ENCODE measurements at places on chromosomes 6 and 20.
A peak's percentile ranks its signal among the peaks of the same experiment; 100 is the strongest.

- DNase-seq, result no peak
Observed at GRCh38 chr6:150194195-150194594, 51.4 kb downstream of the PPP1R14C start.

DNA sequence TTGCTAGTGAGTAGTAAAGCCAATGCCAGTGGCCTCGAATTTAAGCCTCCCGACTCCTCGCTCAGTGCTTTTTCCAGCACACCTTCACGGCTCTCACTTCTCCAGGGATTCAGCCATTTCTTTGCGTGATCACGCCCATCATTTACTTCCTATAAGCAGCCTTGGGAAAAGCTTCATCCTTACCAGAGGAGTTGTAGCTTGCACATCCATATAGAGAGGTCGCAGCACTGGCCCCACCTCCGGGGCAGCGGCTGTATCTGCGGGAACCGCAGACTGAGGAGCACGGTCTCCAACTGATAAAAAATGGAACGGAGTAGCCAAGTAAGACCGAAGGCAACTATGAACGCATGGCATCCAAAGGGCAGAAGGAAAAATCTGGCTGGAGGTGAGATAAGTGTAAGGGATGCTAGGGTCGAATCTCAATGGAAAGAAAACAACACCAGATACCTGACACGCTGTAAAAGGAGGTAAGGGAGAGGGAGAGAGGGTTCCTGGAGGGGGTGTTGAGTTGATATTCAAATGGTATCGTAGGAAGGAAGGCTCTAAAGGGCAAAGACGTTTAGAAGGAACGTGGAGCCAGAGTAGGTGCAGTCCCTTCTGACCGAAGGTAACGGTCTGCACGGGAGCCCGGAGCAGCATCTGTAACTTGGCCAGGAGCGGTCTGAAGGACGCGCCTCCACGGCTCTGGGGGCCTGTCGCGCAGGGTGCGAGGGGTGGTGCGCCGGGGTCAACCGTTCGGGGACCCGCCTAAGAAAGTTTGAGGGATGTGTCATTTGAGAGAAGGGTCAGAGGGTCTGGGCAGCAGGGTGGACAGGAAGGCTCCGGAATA, 640 bp downstream of the NFS1 start:
- no peak for DNase-seq

DNA sequence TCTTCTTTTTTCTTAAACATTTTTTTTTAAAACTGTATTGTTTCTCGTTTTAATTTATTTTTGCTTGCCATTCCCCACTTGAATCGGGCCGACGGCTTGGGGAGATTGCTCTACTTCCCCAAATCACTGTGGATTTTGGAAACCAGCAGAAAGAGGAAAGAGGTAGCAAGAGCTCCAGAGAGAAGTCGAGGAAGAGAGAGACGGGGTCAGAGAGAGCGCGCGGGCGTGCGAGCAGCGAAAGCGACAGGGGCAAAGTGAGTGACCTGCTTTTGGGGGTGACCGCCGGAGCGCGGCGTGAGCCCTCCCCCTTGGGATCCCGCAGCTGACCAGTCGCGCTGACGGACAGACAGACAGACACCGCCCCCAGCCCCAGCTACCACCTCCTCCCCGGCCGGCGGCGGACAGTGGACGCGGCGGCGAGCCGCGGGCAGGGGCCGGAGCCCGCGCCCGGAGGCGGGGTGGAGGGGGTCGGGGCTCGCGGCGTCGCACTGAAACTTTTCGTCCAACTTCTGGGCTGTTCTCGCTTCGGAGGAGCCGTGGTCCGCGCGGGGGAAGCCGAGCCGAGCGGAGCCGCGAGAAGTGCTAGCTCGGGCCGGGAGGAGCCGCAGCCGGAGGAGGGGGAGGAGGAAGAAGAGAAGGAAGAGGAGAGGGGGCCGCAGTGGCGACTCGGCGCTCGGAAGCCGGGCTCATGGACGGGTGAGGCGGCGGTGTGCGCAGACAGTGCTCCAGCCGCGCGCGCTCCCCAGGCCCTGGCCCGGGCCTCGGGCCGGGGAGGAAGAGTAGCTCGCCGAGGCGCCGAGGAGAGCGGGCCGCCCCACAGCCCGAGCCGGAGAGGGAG, 580 bp downstream of the VEGFA start:
- DNase-seq, result peak; percentile 30

GRCh38 chr6:161744211-161745067, 470.6 kb upstream of the AGPAT4 start:
- no peak for DNase-seq

DNA sequence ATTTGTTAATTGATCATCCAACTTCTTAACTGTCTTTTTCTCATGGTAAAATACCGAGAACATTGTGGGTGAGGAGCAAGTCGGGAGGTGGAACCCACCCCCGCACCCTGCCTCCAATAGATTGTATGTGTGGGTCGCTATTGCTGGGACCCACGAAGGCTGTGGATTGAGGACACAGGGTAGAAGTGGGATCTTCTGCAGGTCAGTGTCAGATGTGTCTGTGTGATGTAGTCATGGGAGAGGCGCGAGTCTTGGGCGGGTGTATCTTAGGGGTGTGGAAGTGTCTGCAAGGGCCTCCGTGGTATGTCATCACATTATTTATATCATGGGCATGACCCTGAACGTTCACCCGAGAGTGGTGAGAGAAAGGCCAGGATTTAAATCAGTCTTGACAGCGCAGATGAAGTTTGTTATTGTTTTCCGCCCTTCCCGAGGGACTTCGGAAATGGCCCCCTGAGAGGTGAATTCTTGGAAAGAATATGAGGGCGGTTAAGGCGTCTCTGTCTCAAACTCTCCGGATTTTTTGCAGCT, 472 bp upstream of the PAQR8 start:
- no peak for DNase-seq

- DNase-seq, result no peak
Observed at GRCh38 chr20:329851-330232, 4.5 kb downstream of the SOX12 start.

DNA sequence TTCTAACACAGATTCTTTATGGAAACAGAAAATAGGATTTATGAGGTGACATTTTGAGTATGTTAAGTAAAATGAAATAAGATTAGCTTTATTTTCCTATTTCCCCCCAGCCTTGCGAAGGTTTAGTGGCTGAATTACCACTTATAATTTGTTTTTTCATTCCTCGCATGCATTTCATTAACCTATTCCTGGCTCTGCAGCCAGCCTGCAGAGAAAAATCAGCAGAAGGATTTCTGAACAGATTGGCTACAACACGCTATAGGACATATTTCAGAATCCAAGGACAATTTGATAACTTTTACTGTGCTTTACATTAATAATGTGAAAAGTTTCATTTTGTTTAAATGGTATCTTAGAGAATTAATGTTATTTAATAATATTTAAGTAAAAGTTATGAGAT, 162.4 kb upstream of the MMS22L start:
- DNase-seq, result no peak
